Activated T-cell treated with anti-CD3 and anti-CD28 coated beads, Interleukin-2, amount 50 U/mL, for 4 hours (primary cell): ENCODE measurements at places on chromosomes 11 and 22. TPM values are rescaled to one million over a fixed set of nuclear protein-coding genes. Genes with fewer than 3 reads are reported as not detected.

The NELL1 gene
- total RNA-seq = not detected

DNA sequence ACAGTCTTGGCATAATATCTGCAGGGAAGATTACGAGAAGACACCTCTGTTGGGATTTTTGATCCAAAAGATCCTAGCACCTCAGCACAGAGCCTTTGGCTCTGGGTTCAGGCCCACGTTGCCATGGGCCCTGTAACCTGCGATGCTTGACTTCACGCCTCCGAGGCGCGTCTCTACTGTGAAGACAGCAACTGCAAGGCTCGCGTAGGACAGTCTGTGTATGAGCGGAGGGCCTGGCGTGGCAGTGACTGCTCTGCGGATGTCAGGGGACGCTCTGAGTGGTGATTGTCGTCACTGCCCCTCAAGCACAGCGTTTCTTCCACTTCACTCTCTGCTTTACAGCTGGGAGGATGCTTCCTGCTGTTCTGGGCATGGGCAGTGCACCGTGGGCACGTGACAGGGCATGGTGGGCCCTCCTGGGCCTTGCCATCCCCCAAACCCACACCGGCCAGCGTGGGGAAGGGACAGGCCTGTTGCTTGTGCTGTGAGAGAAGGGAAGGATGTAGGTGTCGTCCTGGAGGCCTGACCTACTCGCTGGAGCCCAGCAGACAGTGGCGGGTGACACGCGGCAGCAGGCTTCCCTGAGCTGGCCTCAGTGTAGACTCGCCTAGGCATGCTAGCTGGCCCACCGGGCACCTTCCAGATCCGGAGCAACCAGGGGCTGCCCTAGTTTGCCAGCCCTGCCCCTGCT is 26.5 kb downstream of the GLB1L2 start:
- DNase-seq = no peak

GRCh38 chr22:50303848-50304527 is 3.5 kb downstream of the PLXNB2 start:
- DNase-seq = no peak

- DNase-seq = no peak
Observed at GRCh38 chr11:8252946-8253345, 10.7 kb downstream of the LMO1 start.

The OR52I2 gene
- total RNA-seq = not detected

The TPP1 gene
- total RNA-seq = 35.6 TPM

The MS4A2 gene
- total RNA-seq = not detected

GRCh38 chr11:2992997-2993325 is 832 bp upstream of the NAP1L4 start:
- DNase-seq = no peak

DNA sequence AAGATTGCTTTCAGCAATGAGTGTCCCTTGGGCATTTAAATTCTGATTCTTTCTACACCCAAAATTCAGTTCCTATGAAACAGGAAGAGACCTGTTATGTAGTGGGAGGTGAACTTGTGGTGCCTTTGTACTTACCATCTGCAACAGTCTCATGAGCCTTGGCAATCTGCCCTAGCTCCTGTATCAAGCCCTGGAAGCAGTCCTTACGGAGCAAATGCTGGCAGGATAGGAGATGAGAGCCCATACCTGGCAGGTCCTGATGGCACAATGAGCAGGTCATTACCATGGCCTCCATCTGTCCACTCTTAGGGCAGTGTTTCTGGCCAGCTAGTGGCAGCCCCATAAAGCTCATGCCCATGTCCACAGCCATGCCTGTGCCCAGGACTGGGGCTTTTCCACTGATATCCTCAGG is 10.8 kb downstream of the TRIM66 start:
- DNase-seq = no peak

DNA sequence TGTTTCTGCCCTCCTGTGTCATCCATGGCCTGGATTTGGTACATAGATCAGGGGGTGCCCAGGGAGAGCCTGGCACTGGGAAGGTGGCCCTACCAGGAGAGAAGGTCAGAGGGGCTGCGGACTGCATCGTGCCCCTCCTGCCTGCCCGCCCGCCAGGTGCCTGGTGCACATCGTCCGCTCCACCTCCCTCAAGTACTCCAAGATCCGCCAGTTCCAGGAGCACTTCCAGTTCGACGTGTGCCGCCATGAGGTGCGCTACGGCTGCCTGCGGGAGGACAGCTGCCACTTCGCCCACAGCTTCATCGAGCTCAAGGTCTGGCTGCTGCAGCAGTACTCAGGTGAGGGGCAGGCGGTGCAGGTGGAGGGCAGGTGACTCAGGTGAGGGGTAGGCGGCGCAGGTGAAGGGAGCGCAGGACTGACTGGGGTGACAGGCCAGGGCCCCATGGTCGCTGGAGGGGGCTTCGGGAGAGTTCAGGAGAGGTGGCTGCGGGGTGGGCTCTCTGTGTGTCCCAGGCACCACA is 32.7 kb upstream of the TEF start:
- no peak for DNase-seq

- DNase-seq = no peak
Observed at GRCh38 chr11:108498816-108499408, 728 bp upstream of the POGLUT3 start.

DNA sequence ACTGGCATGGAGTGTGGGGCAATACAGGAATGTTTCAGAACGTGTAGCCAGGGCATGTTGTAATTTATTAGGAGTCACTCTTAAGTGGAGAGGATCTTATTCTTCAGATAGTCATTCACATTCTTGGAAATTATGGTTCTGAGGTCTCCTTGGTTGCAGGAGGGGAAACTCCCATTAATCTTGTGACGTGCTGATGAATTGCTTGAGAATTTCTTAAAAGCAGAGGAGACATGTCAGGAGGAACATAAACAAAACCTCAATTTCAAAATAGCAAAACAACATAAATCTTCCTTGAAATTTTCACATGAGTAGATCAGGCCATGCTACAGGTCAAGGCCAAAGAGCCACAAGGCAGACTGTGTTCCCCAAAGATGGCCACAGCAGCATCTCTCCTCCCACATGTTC is 50.4 kb downstream of the ADM start:
- no peak for DNase-seq

DNA sequence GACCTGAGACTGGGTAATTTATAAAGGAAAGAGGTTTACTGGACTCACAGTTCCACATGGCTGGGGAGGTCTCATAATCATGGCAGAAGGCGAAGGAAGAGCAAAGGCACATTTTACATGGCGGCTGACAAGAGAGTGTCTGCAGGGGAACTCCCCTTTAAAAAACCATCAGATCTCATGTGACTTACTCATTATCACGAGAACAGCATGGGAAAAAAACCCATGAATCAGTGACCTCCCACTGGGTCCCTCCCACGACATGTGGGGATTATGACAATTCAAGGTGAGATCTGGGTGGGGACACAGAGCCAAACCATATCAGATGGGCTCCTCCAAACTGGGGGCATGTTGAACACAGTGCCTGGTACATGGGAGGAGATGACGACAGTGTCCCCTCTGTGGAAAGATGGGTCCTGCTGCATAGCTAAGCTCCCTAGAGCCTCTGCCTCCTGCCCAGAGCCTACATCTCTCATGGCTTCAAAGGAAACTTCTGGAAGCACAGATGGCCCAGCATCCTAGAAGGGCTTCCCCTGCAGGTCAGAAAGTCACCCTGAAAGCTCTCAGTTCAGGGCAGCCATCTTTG is 46.1 kb downstream of the MYEOV start:
- DNase-seq = no peak

GRCh38 chr11:75782540-75783263 is 14.1 kb downstream of the DGAT2 start:
- DNase-seq = no peak

GRCh38 chr22:44164031-44164430 is 16.7 kb upstream of the PARVG start:
- no peak for DNase-seq

GRCh38 chr11:19199771-19200170 is 2.0 kb downstream of the CSRP3 start:
- no peak for DNase-seq

The OR6A2 gene
- not detected for total RNA-seq

The LRRN4CL gene
- total RNA-seq = 0.30 TPM

The IL10RA gene
- 30.5 TPM for total RNA-seq

DNA sequence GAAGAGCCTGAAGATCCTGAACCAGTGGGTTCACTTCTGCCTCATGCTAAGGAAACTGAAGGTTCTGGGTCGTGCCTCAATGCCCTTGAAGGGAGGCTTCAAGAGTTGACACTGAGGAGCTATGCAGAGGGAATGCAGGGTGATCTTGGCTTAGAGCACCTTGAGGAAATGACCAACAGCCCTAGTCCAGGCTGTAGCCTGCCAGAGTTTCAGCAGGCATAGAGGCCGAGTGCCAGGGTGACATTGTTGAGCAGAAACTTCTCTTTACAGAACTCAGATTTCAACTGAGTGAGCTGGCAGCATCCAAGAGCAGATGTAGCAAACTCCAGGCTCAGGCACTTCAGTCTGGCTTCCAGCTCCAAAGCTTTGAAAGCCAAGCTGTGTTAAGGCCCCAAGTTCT is 23.1 kb upstream of the CAPRIN1 start:
- no peak for DNase-seq

DNA sequence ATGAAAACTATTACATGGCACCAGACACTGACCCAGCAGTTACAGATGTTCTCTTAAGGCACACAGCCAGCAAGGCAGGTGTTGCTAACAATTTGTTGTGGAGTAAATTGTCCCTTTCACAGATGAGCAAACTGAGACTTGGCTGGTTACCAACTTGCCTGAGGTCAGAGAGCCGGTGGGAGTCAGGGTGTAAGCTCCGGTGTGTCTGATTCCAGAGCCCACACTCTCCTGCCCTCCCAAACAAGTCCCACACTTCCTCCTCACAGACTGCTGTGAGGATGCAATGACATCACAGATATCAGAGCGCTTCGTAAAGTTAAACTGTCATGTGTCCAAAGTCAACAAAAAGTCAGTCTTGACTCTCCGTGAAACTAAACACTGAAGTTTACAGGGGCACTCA is 12.5 kb downstream of the GDPD5 start:
- no peak for DNase-seq

- no peak for DNase-seq
Observed at GRCh38 chr11:113447621-113448315, 27.4 kb downstream of the DRD2 start.

The CCDC116 gene
- 1.3 TPM for total RNA-seq

- no peak for DNase-seq
Observed at GRCh38 chr11:60966890-60967289, 4.6 kb upstream of the CD6 start.

The PATE4 gene
- total RNA-seq = not detected

GRCh38 chr22:28477556-28477955 is 202.1 kb downstream of the TTC28 start:
- DNase-seq = no peak

DNA sequence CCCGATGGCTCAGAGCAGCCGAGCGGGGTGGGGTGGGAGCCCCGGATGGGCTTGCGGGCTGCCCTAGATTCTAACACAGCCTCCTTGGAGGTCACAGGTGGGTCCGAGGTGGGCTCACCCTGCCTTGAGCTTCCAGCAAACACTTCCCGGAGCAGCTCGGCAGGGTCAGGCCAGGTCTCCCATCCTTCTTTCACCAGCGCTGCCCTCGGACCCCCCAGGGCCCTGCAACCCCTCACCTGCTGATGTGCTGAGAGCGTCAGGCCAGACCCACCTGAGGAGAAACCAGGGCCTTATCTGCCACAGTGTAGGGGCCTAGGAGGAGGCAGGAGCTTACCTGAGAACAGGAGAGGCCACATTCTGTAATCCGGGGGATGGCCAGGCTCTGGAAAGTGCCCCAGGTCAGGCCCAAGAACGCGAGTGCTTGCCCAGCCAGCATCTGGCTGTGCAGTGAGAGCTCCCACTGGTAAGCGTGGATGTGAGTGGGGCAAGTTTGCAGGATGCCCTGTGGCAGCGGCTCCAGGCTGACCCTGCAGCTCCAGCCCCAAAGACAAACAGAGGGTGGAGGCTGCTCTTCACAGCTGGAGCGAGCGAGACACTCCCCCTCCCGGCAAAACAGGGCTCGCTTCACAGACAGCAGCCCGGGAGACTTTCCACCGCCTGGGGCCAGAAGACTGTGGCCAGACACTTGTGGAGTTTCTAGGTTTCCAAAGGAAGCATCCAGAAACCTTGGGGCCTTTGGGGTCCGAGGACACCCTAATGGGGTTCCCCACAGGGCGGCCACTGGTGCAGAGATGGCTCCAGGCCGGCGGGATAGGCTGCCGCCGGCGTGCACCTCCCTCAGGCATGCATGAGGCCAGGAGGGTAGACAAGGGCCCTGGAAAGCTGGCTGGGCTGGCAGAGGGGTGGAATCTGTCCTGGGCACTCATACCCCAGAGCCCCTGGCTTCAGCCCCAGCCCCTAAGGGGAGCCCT is at the start of gene IL17REL:
IL17REL (minus strand) TSS at position 555 of the 971 bp plus-strand sequence; CDS start at position 436, 119 bp downstream.
- DNase-seq = no peak

GRCh38 chr11:41461057-41461681 is 1.7 kb upstream of the LRRC4C start:
- no peak for DNase-seq

GRCh38 chr11:132057266-132057665 is 686.9 kb downstream of the NTM start:
- no peak for DNase-seq

DNA sequence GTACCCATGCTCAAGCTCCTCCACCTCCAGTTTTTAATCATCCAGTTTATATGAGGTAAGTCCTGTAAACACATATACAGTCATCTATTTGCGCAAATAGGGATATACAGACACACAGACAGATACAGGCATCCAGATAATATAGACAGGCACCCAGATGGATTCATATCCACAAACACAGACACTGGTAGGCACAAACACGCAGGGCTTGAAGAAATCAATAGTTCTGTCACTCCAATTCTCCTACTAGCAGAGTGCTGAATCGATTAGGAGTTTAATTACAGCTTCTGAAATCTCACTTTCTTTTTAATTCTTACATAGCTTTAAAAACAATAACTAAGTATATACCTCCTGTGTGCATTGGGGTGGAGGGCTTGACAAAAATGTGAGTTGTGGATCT is 56.0 kb downstream of the INSC start:
- no peak for DNase-seq

- DNase-seq = no peak
Observed at GRCh38 chr11:70138403-70138802, 60.3 kb downstream of the ANO1 start.

DNA sequence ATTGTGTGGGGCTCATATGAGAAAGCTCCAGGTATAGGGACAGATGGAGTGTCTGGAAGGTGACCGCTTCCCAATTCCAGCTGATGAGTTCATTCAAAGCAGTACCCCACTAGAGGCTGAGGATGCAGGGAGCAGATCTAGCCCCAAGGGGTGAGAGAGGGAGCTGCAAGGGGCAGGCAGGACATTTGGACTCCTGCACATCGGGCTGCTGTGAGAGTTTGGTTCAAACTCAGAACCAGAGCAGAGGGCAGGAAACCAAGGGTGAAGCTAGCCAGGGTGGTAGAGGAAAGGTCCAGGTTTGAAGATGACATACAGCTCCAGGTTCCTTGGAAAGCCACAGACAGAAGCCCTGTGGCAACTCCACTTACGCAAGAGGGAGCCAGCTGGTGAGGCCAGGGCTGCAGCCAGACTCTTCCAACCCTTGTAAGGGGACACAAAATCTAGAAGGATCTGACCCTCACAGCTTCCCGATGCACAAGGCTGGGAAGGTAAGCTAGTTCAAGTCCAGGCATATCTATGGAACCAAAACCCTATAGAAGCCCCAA is 1.9 kb downstream of the CSNK2A3 start:
- DNase-seq = no peak

The OR52E5 gene
- total RNA-seq = not detected
